Right renal cortex interstitium (tissue), 3 donors: ENCODE measurements at places on chromosomes 16 and 17.

GRCh38 chr17:43787728-43788127, 7.5 kb downstream of the CFAP97D1 start:
- DNase-seq: no peak

GRCh38 chr16:84349862-84350684, 18.3 kb upstream of the ATP2C2 start:
- no peak for DNase-seq

DNA sequence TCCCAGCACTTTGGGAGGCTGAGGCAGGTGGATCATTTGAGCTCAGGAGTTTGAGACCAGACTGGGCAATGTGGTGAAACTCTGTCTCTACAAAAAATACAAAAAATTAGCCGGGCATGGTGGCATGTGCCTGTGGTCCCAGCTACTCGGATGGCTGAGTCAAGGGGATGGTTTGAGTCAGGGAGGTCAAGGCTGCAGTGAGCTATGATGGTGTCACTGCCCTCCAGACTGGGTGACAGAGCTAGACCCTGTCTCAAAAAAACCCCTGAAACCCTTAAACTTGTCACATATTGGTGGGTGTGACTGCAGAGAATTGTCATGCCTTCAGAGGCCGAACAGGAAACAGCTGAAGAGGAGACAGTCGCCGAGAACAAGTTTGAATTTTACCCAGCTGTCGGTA, 13.4 kb downstream of the RPTOR start:
- DNase-seq: no peak

DNA sequence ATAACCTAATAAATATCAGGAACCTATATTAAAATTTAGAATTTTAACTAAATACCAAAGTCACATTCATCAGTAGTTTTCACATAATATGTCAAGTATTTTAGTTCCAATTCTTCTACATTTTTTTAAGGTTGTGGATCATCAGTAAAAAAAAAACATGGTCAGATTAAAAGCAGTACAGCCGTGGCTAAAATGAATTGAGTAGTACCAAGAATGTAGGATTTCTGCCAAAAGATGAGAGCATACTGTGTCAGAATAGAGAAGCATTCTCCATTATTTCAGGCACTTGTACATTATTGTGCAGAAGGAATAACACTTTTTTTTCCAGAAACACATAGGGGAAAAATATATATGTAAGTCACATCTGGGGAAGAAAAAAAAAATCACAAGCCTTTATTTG, 1176.1 kb downstream of the CDH11 start:
- no peak for DNase-seq

- no peak for DNase-seq
Measured at GRCh38 chr17:74992223-74992622, 4.8 kb downstream of the CDR2L start.

- no peak for DNase-seq
Measured at GRCh38 chr16:83409347-83409746, 398.4 kb upstream of the HSBP1 start.

DNA sequence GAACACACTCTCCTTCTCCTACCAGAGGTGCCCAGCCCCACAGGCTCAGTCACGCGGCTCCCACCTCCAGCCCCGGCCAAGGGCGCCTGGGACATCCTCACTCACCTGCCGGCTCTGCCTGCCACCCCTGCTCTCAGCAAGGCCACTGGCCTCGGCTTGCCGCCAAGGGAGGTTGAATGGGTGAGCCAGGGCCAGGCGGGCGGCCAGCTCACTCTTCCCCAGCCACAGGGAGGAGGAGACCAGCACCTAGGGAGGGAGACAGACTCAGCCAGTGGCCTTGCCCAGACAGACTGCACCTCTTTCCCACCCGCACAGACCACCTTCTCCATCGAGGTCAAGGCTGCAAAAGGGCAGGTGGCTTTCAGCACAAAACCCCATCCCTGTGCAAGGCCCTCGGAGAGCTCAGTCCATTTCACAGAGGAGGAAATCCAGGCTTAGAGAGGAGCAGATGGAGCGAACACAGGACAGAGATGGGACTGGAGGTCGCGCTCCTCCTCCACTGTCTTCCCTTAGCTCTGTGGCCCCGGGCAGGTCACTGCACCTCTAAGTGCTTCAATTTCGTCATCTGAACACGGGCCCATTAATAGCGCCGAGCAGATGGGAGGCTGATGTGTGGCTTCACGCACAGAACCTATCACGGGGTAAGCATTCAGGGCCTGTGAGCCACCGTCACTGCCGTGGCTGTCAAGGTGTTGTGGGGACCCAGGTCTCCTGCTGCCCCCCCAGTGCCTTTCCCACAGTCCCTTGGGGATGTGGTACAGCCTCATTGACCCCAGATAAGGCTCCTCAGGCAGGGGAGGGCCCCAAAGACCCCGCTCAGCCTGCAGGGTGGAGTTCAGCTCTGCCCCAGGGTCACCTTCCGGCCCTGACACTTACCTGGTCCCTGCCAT, 56.1 kb downstream of the RMI2 start:
- DNase-seq: no peak

- DNase-seq: no peak
Measured at GRCh38 chr17:333626-334396, 18.8 kb downstream of the RPH3AL start.

GRCh38 chr16:85156440-85156839, 44.2 kb upstream of the CIBAR2 start:
- DNase-seq: no peak

GRCh38 chr16:88533381-88533917, 36.8 kb upstream of the ZC3H18 start:
- no peak for DNase-seq
